Activated CD4-positive, CD25-positive, alpha-beta regulatory T cell (primary cell): ENCODE measurements at places on chromosomes 6 and 20.

DNA sequence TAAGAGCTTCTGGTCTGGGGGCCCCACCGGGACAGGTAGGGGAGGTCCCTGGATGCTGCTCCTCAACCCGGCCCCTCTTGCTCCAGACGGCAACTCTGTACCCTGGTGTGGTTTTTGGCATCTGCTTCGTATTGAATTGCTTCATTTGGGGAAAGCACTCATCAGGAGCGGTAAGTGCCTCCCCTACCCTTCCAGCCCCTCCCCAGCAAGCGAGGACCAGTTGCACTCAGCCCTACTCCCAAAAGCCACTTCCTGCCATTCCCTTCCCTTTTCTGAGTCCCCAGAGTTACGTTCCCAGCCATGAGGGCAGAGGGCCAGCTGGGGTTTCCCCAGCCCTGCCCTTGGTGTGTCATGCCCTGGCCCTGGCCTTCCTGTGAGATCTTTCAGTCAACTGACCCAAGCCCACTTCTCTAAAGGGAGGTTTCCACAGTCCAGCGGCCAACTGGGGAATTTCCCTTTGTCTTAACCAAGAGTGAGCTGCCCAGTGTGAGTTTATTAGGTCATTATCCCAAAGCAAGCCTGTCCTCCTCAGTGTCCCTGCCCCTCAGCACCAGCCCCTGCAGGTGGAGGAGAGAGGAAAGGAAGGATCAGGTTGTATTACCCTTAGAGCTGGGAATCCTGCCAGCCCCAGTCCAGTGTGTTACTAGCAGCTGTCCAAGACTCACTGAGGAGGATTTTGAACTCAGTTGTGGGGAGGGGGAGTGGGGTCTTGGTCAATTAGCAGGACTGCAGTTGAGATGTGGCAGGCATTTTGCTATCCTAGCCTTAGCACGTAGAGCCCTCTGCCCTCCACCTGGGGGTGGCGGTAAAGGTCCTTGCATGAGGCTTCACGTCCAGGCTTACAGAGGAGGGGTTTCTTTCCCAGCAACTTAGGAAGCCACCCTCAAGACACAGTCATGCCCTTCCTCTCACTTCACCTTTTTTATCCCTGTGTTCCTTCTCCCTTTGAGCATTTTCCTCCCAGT is 45.8 kb downstream of the TM9SF4 start:
- no peak for DNase-seq

GRCh38 chr6:28489366-28490204 is 26.0 kb downstream of the GPX6 start:
- no peak for DNase-seq

- no peak for DNase-seq
These were observed 90.6 kb upstream of the NAA20 start for GRCh38 chr20:19926591-19926990.

- DNase-seq, result no peak
These were observed 46.3 kb downstream of the CYP39A1 start for GRCh38 chr6:46606338-46606737.

DNA sequence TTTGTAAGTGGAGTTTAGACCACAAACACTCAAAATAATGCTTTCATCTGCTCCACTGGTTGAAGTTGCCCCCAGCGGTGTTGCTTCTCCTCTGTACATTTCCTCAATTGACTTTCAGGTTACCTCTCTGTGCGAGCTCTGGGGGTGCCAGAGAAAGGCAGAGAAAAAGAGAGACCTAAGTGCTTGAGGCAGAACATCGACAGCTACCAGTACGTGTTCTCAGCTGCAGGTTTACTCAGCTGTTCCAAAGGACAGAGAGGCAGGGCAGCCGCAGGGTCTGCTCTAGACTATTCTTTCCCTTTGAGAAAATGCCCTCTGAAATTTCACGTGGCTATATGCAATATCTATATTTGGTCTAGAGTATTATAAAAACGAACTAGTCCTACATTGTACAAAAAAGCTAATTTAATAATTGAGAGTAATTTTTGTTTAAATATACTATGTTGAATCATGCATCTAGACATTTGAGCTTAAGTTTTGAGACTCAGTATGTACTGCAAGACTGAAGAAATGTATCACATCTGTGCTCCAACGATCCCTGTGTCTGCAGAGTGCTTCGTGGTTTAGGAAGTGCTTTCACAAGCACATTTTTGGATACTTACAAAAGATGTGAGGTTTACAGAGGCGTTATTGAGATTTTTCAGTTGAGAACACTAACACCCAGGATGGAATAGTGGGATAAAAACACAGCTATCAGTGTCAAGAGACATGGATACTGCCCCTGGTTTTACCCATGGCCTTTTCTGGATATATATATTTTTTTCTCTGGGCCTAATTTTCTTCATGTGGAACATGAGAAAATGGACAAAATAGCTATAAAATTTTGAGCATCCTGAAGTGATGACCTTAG is 453.6 kb upstream of the FLRT3 start:
- no peak for DNase-seq

DNA sequence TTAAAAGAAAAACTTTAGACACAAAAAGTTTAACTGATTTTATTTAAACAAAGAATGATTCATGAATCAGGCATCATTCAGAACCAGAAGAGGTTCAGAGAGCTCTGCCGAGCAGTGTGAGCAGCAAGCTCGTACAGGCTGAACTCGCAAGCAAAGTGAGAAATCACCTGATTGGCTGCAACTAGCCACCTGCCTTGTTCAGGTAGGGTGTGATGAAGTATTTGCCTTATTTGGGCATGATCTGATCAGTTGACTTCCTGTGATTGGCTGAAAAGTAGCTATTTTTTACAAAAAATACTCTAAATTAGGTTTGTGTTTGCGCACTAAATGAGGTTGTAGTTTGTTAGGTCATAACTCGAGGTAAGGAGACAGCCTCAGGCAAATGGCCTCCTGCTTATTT is 80.7 kb downstream of the HIVEP1 start:
- no peak for DNase-seq

GRCh38 chr20:44296011-44296410 is 15.0 kb downstream of the FITM2 start:
- DNase-seq, result no peak

- no peak for DNase-seq
These were observed 48.3 kb downstream of the TRMT11 start for GRCh38 chr6:126034656-126035055.

DNA sequence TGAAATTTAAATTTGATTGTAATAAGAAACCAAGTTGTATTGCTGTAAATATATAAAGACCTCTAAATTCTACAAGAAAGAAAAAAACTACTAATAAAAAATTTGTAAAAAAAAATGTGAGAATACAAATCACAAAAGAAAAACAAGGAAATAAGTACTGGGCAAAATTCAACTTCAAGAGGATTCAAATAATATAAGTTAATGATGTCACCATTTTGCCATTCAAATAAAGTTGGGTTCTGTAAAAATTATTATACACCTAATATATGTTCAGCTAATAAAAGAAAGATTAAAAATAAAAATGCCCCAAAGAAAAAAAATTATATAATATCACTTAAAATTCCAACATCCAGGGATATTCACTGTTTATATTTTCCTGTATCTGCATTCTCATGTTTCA is 47.0 kb upstream of the BMP5 start:
- DNase-seq, result no peak

DNA sequence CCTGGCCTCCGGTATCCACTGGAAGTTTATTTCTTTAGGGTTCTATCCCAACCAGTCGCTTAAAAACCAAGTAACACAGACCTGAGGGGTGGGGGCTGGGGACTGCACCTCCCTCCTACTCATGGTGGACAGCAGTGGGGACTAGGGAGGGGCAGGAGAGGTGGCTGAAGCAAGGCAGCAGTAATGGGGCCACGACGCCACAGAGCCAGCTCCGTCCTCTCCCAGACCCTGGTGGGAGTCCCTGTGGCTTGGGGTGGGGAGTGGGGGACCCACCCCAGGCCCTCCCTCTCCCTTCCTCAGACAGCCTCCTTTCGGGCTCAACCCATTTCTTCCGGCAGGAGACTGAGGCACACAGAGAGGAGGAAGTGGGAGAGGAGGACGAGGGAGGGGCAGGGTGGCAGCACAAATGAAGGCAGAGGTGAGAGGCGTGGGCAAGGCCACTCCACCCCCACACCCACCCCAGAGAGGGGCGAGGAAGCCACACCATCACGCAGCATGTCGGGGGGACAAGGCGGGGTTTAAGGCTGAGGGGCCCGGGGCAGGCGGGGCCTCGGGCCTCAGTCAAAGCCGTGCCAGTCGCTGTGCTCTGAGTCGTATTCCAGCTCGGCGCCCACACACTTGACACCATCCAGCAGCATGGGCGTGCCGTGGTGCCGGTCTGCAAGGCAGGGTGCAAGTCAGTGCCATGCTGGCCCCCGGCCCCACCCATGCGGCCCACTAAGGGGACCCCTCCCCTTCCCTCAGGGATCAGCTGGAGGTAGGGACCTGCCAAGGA is 13.9 kb downstream of the ADISSP start:
- no peak for DNase-seq

DNA sequence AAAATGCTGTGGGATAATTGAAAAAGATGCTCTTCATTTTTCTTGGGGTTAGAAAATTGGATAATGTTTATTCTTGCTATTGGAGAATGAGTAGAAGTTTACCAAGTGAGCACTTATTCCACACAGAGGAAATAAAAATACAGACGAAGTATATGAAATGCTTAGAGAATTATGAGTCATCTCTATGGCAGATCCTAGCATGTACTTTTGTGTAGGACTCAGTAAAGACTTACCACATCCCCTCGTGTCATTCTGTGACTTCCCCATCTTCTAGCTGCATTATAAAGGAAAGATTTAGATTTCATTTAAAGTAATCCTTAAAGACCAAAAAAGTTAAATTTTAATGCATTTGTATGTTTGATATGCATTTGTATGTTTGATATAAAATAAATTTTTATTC is 685.6 kb downstream of the TBC1D32 start:
- no peak for DNase-seq

- no peak for DNase-seq
These were observed 77.8 kb upstream of the L3MBTL3 start for GRCh38 chr6:129940454-129941195.

GRCh38 chr20:53365539-53366075 is 228.0 kb downstream of the ZNF217 start:
- DNase-seq, result no peak

DNA sequence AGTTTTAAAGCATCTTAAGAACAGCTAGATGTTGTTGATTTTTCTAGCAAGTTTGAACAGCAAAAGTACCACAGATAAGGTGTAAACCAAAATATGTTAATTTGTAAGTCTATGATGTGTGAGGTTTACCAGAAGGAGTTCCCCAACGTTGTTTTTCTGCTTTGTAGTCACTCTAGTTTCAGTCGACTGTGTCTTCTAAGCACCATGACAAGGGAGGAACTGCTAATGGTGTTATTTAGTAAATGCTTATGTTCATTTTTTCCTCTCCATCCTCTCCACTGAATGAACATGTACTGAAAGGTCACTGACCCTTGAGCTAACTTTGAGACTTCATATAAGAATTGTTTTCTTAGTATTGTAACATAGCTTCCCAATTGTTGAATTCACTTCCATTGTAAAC is 3.0 kb downstream of the ENPP3 start:
- no peak for DNase-seq

GRCh38 chr6:52457096-52457495 is 37.0 kb downstream of the EFHC1 start:
- no peak for DNase-seq

DNA sequence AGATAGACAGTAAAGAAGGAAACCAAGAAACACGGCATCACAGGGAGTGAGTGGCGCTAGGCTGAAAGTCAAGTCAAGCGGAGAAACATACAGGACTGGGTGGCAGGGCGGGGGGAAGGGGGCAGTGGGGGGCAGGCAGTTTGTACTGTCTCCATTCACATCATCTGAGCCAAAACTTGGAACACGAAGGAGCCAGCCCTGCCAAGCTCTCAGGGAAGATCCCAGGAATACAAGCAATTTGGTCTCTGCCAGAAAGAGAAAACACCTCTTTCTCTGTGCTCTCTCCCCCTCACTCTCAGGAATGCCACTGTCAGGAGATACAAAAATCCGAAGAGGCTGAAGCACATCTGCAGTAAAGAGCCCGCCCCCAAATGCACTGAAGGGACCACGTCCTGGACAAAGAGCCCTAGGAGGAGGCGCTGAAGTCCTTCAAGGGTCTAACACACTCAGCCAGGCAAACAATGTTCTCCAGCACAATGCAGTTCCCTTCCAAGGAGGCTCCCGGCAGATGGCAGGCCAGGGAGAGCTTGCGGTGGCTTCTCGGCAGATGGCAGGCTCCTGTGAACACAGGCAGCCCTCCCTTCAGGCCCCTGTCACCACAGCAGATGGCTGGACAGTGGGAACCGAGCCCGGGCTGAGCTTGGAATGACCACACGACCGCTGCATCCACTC is 90.0 kb downstream of the ATP9A start:
- no peak for DNase-seq

DNA sequence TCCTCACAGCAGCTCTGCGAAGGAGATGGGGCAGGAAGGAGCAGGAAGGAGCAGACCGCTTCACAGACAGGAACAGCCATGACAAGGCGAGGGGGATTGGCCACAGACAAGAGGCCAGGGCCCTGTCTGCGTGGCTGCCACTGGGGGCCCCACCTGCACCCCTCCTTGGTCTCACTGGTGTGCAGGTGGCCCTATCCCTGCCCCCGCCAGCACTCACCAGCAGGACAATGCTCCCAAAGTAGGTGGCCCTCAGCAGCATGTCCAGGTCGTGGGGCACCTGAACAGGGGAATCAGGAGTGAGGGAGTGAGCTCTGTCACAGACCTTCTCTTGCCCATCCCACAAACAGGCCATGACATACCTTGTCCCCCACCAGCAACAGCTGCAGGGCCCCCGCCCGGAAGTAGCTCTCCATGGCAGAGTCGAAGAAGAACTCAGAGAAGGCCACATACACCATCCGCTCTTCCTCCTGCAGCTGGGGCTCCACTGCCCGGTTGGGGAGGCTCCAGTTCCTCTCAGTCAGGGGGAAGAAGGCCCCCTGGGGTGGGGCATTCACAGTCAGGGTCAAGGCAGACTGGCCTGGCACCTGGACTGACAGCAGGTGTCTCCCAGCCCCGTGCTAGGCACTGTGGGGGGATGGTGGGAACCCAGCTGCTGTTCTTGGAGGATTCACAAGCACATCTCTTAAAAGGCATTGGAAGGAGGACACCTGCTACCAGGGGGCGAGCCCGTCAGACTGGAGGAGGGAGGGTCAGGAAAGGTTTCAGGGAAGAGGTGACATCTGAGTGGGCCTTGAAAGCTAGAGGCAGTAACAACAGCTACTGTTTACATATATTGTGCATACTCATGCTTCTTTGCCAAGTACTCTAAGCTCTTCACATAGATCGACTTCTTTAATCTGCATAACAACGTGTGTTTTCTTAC is 7.1 kb downstream of the PLTP start:
- no peak for DNase-seq

DNA sequence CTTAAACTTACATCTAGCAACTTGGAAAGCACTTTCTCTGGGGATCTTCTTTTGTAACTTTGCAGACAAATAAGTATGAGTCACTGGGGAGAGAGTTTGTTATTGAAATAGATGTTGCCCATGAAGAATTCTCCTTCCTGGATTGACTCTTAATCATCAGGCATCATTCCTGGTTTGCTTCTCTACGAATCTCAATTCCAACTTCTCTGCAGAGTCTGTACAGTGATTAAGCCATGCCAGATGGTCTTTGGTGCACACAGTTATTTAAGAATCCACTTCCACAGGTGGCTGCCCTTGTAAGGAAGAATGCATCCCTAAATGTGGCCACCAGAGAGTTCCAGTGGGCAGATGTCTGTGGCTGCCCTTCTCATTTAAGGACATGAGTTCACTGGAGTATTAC is 25.7 kb downstream of the MYCT1 start:
- DNase-seq, result no peak

GRCh38 chr20:41345729-41346067 is 5.1 kb downstream of the LPIN3 start:
- DNase-seq, result no peak

GRCh38 chr20:36861625-36861874 is 14.4 kb upstream of the TLDC2 start:
- DNase-seq, result no peak

- DNase-seq, result no peak
These were observed 133.2 kb upstream of the LY86 start for GRCh38 chr6:6455272-6455671.
